ENCODE measurements at places on chromosomes 16 and 17.
A peak's percentile ranks its signal among the peaks of the same experiment; 100 is the strongest.

- DNase-seq = no peak
Measured at GRCh38 chr17:74198694-74199093, 4.8 kb upstream of the RPL38 start.

- DNase-seq = no peak
Measured at GRCh38 chr17:44653384-44653783, 2.9 kb upstream of the MEIOC start.

- DNase-seq = no peak
Measured at GRCh38 chr17:79152636-79153035, 78.0 kb downstream of the ENGASE start.

- DNase-seq = no peak
Measured at GRCh38 chr16:64352246-64352645, 769.6 kb downstream of the CDH11 start.

- peak; percentile 36 for DNase-seq
Measured at GRCh38 chr17:35934760-35935159, 4.2 kb upstream of the RDM1 start.

DNA sequence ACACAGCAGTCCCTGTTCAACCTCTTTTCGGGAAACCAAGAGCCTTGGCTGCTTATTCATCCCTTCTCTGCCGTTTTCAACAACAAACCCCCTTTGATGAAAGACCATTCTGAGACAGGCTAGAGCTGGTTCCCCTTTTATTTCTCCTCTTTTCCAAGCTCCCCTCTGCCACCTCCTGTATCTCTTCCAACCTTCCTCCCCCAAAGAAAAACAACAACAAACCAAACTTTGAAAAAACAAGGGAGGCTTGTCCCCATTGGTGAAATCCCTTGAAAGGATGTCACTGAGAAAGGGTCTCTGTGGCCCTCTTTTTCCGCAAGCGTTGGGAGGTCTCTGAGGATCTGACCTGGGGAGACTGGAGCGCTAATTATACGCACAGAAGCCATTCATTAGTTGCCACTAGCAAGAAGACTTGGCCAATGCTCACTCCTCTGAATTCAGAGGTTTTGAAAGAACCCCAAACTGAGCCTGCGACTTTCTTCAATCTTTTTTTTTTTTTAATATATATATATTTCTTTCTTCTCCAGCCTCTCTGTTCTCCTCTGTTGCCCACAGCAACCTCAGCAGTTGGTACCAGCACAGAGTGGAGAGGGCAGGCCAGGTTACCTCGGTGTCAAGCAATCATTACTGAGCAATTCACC lies 101.4 kb downstream of the PITPNC1 start:
- no peak for DNase-seq

DNA sequence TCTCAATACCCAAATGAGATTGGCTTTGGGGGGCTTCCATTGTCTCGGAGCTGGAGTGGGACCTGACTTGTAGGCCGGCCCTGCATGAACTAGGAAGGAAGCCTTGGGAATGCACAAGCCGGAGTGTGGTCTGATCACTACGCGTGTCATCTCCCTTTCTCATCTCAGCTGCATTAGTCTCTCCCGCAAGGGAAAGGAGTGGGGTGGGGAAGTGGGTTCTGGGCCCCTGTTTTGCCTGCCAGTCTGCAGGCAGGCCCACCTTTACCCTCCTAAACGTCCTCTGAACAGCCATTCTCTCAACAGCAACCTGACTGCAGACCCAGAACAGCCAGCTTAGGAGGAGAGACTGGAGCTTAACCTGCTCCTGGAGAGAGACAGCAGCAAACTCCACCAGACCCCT lies 11.4 kb upstream of the DNAI2 start:
- no peak for DNase-seq

DNA sequence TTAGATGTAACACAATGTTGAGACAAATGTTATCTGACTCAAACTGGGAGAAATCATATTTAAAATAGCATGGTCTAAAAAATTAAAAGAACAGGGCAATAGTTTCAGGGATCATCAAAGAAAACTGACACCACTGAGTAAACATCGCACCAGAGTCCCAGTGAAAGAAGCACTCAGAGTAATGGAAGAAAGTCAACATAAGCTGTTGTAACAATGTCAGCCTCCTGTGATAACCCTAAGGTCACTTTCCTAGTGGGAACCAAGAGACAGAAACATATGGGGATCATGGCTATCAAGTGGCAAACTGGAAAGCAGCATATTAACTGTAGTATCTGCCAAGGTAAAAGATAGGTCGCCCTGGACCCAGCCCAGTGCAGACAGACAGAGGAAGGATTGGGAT lies 160.8 kb downstream of the CA10 start:
- DNase-seq = no peak

- DNase-seq = no peak
Measured at GRCh38 chr17:48515925-48516900, 14.6 kb downstream of the HOXB1 start.

DNA sequence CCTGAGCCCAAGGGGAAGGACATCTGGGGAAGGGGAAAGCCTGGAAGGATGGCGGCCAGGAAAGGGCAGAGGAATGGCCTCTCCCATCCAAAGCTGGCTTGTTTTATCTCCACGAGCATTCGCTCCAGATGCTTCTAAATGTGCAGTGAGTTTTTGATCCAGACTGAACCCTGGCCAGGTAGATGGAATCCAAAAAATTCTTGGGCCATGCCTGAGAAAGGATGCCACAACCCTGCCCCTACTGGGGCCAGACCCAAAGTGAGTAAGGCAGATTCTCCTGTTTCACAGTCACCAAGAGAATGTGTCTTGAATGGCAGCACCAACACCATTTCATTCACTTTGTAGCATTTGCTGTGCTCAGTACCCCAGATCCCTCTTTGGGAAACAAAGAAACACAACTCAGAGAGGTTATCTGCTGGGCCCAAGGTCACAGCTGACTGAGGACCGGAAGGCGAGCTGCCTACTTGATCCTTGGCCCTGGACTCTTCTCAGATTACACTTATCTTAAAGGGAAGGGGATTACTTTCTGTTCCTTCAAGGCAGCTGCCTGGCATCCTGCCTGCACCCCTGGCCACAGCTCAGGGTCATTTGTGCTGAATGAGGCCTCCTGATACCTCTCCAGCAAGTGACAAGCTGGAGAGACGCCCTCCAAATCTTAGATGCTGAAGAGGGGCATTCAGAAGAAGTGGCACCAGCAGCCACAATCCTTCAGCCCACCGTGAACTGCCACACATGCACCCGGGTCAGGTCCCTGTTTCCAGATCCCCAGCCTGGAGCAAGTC lies 3.6 kb downstream of the LRRC75A start:
- no peak for DNase-seq

DNA sequence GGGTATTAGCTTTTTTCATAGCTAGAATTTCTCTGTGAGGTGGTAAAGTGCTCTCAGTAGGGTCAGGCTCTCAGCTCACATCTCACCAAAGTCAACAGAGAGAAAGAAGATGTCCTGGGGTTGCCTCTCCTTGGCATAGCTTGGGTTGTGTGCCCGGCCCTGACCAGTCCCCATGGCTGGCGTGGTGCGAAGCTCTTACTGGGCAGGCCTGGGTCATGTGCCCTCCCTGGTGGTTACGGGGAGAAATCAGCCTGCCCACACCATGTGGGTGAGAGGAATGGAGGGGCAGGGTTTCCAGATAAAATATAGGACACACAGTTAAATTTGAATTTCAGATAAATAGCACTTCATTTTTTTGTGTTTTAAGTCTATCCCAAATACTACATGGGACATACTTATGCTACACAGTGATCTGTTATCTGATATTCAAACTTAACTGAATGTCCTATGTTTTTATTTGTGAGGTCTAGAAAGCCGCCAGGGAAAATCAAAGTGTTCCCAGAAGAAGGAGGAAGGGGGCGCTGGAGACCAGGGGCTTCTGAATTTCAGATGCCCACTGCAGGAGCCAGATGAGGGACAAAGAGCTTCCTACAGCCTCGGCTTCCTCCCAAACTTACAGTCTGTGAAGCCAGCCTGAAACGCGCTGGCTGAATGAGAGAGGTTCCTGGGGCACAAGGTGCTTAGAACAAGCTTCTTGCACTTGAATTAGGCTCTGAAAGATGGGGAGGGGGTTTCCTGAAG lies 45.4 kb downstream of the NKD1 start:
- DNase-seq = peak; percentile 31

DNA sequence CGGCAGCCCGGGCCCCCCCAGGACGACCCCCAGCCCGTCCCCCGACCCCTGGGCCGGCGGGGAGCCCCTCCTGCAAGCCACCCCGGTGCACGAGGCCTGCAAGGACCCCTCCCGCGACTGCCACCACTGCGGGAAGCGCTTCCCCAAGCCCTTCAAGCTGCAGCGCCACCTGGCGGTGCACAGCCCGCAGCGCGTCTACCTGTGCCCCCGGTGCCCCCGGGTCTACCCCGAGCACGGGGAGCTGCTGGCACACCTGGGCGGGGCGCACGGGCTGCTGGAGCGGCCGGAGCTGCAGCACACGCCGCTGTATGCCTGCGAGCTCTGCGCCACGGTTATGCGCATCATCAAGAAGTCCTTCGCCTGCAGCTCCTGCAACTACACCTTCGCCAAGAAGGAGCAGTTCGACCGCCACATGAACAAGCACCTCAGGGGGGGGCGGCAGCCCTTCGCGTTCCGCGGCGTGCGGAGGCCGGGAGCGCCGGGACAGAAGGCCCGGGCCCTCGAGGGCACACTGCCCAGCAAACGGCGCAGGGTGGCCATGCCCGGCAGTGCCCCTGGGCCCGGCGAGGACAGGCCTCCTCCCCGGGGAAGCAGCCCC lies 15.6 kb upstream of the ZFPM1 start:
- DNase-seq = peak; percentile 35

DNA sequence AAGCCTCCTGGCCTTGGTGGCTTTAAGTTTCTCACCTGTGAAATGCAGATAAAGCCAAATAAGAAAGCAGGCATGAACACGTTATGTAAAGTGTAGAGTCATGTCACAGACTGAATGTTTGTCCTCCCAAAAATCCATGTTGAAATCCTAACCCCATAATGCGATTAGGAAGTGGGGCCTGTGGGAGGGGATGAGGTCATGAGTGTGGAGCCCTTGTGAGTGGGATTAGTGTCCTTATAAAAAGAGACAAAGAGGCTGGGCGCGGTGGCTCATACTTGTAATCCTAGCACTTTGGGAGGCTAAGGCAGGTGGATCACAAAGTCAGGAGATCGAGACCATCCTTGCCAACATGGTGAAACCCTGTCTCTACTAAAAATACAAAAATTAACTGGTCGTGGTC lies 19.5 kb upstream of the C16orf78 start:
- no peak for DNase-seq

DNA sequence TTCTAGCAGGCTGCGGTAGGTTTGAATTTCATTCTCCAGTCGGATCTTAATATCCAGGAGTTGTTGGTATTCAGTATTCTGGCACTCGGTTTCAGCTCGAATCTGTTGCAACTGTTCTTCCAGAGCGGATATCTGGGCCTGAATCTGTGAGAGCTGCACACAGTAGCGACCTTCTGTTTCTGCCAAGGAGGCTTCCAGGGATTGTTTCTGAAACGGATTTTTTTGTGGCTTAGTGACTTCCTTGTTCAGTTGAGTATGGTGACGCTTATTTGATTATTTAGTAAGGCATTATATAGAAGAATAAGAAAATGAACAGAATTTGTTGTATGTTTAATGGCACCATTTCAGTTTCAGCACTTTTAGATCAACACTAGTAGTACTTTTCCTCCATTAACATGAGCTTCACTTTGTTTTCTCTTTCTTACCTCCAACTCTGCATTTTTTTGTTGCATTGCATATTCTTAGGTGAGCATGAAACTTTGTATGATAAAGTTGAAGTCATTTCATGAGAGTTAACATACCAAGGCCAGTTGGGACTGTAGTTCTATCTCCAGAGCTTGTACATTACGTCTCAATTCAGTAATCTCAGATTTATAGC lies 2.8 kb downstream of the KRT10 start:
- DNase-seq = peak; percentile 27

GRCh38 chr16:86087896-86088230 lies 188.9 kb downstream of the IRF8 start:
- DNase-seq = no peak

- no peak for DNase-seq
Measured at GRCh38 chr16:12432136-12432535, 371.6 kb downstream of the CPPED1 start.

GRCh38 chr16:13631213-13631767 lies 288.7 kb upstream of the ERCC4 start:
- no peak for DNase-seq

GRCh38 chr16:11263737-11264136 lies 5.4 kb downstream of the TNP2 start:
- DNase-seq = no peak

- DNase-seq = no peak
Measured at GRCh38 chr17:73595479-73595878, 48.8 kb downstream of the SDK2 start.

GRCh38 chr16:12573730-12574383 lies 229.8 kb downstream of the CPPED1 start:
- DNase-seq = peak; percentile 54

DNA sequence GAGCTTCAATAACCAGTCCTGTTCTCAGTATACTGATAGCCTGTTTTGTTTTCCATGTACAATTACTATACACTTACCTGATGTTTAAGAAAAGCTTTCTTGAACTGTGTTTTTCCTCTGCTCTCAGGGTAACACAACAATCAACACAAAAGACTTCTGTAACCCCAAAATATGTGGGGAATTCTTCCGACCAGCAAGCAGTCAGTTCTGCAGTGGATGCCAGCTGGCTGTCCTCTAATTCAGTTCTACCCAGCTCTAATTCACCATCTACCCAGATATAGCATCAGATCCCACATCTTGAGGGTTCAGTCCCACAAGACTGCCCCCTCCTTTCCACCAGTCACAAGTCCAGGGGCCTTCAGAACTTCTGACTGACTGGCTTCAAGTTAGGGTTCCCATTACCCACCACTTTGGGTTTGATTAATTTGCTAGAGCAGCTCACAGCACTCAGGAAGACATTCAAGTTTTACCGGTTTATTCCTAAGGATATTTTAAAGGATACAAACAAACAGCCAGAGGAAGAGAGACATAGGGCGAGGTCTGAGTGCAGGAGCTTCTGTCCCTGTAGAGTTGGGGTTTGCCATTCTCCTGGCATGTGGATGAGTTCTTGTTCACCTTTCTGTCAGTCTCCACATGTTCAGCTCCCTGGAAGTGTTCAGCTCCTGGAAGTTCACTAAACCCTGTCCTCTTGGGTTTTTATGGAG lies 178.2 kb downstream of the CHD9 start:
- DNase-seq = no peak

GRCh38 chr16:84985079-84986065 lies 26.0 kb downstream of the ZDHHC7 start:
- peak; percentile 80 for DNase-seq

GRCh38 chr16:81843243-81843582 lies 64.1 kb downstream of the PLCG2 start:
- peak; percentile 6 for DNase-seq

DNA sequence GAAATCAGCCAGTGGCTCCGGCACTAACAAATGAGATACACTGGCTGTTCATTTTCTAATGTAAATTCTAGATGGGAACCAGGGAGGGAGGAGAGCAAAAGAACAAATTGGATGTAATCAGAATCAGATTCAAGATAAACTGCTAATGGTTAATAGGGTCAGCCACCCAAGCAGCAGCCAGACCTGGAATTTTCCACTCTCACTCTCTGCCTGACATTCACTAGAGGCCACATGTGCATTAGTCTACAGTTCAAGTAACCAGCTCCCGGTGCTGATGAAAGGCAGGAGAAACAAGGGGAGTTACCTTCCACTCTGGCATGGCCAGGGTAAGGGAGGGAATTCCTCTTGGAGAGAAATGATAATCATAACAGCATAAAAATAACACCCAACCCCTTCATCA lies 597.7 kb downstream of the TOX3 start:
- DNase-seq = no peak

- peak; percentile 96 for DNase-seq
Measured at GRCh38 chr17:80791758-80792284, 199.8 kb upstream of the CHMP6 start.

- peak; percentile 53 for DNase-seq
Measured at GRCh38 chr17:58200024-58200633, 7.6 kb downstream of the EPX start.

Measured in fibroblast of pulmonary artery (primary cell).